ENCODE measurements at places on chromosomes 2 and 18. TPM values are rescaled to one million over a fixed set of nuclear protein-coding genes. Genes with fewer than 3 reads are reported as not detected.

Gene INPP5D
- total RNA-seq, result 8.2 TPM

Gene KLHL14
- 0.32 TPM for total RNA-seq

Gene IL1B
- total RNA-seq, result 4.2 TPM

Gene TUBB6
- 32.9 TPM for total RNA-seq

Gene RSAD2
- total RNA-seq, result 35.0 TPM

Gene ATP5MC3
- 324 TPM for total RNA-seq

Gene GDF7
- total RNA-seq, result 0.73 TPM

Gene ADRA2B
- 0.17 TPM for total RNA-seq

Gene TDRD15
- not detected for total RNA-seq

Gene SERPINB10
- not detected for total RNA-seq

Gene COL4A4
- total RNA-seq, result 0.44 TPM

Gene ACOXL
- total RNA-seq, result 0.87 TPM

Gene DSG1
- not detected for total RNA-seq

Gene TMEM169
- total RNA-seq, result 0.76 TPM

DNA sequence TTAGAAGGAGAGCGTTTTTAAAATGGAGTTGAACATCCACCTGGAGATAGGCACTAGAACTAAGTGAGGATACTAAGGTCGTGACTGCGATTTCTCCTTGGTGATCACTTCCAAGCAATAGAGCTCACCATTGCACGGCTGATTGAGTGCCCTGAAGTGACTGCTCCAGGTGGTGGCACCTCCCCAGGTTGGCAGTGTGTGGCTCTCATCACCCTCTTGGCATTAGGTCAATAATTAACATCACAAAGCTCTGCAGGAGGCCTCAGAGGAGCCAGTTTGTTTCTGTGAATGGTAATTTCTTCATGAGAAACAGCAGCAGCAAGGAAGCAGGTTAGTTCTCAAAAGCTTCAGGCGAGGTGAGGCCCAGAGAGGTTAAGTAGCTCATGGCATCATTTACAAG lies 259.6 kb downstream of the CLIP4 start:
- no peak for DNase-seq

DNA sequence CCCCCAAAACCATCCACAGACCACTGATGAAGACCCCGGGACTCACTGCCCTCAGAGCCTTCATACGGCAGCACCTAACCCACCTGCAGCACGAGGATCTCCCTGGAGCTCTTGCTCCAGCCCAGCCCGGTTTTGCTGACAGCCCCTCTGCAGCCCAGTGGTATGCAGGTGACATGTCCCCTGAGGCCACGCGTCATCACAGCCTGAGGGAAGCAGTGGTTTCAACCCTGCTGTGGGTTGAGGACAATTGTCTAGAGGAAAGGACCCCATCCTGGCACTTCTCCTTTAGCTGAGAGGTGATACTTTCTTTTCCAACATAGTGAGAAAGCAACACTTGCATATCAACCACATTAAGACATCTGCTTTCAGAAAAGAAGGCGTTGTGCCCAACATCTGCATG lies 134.0 kb downstream of the SEPTIN10 start:
- DNase-seq, result no peak

GRCh38 chr2:46164529-46165301 lies 132.5 kb upstream of the EPAS1 start:
- DNase-seq, result no peak

DNA sequence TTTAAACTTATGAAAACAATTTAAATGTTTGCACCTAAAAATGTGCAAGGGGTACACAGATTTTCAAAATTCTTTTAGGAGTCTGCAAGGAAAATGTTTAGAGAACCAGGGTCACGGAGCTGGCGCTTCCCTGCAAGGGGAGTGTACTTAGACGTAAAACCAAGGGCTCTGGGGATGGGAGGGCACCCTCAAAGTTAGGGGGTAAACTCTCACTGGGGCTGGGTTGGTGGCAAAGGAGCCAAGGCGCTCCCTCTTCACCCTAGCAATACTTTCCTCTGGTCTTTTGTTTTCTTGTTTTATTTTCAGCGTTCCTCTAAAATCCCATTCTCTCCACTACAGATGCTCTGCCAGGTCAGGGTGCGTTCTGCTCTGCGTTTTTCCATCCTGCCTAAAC lies 20.0 kb downstream of the TMEM247 start:
- DNase-seq, result no peak

DNA sequence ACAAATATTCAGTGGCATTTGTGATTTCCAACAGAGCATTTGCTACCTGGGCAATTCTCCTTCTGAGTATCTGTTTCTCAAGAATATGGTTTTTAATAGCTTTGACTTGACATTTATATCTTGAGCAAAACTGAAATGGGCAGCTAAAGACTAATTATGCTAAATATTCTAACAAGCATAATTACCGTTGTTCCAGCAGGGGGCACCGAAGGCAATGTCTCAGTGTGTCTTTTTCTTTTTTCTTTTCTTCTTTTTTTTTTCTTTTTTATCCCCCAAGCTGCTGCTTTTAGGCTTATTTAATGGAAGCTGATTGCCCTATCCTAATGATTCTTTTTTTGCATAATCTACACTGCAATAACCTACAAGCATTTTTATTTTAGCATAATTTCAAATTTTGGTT lies 138.9 kb upstream of the NABP1 start:
- DNase-seq, result no peak

DNA sequence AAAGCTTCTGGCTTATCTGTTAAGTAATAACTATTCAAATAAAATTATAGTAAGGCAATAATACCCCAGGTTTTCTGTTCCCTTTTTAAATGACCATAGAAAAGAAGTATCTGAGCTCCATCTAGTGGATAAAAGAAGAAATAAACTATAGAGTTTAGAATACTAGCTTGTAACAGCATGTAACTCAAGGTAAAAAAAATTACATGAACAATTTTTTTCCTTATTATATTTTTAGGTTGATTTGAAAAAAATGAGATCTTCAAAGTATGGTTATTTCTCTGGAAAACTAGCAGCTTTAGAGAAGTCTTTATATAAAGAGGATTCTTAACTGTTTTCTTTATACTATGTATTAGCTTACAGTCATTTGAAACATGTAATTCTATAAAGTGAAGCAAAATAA lies 58.1 kb downstream of the NCKAP1 start:
- DNase-seq, result no peak

- no peak for DNase-seq
These were observed 50.5 kb downstream of the CCDC85A start for GRCh38 chr2:56234241-56234640.

DNA sequence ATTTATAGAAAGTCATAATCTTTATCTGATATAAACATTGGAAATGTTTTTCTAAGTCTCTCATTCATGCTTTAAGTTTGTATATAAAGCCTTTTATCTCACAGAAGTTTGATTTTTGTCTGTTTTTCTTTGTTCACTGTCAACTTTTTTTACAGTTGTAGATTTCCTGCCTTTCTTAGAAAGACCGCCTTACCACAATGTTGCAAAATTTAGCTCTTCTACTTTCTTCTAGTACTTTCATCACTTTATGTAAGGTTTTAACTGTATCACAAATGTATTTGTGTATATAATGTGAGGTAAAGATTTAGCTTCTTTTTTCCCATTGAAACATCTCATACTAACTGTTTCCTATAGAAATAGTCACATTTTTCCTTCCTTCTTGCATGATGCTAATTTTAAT lies 136.1 kb downstream of the DNAH6 start:
- DNase-seq, result no peak

- DNase-seq, result no peak
These were observed 150.7 kb upstream of the RAB6C start for GRCh38 chr2:129828792-129829191.

- DNase-seq, result no peak
These were observed 86.3 kb upstream of the KCTD1 start for GRCh38 chr18:26634631-26635030.

GRCh38 chr2:172119089-172119488 lies 16.4 kb upstream of the DLX2 start:
- DNase-seq, result no peak

GRCh38 chr2:109467701-109468100 lies 146.1 kb downstream of the SEPTIN10 start:
- DNase-seq, result no peak

GRCh38 chr2:170455617-170456426 lies 259.3 kb upstream of the SP5 start:
- DNase-seq, result peak; percentile 42

- DNase-seq, result no peak
These were observed 67.0 kb downstream of the DGKD start for GRCh38 chr2:233421091-233421816.

- DNase-seq, result no peak
These were observed 253.8 kb downstream of the ATAD2B start for GRCh38 chr2:23673082-23673481.

DNA sequence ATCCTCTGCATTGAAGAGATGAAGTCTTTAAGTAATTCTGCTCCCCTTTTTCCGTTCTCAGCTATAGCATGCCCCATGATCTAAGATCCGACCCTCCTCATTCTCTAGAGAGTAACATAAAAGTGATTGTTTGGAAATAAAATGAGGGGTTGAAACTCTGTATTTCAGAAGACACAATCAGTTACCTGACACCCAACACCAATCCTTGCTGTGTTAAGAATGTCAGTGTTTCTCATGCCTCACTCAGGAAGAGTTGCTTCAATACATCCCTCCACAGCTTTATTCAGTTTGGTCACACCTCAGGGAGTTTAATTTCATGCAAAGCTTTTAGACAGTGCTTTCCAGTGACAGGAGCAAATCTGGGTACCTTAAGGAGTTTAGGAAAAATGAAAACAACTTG lies 49.9 kb upstream of the RBBP8 start:
- DNase-seq, result no peak

GRCh38 chr2:39432701-39433100 lies 4.4 kb downstream of the MAP4K3 start:
- no peak for DNase-seq

GRCh38 chr2:109724533-109725460 lies 69.3 kb upstream of the RGPD5 start:
- DNase-seq, result no peak

- no peak for DNase-seq
These were observed 19.0 kb upstream of the CPO start for GRCh38 chr2:206920310-206920709.

- DNase-seq, result no peak
These were observed 6.7 kb downstream of the LMAN1 start for GRCh38 chr18:59352250-59352855.

GRCh38 chr2:140986456-140986855 lies 1144.4 kb downstream of the LRP1B start:
- no peak for DNase-seq

DNA sequence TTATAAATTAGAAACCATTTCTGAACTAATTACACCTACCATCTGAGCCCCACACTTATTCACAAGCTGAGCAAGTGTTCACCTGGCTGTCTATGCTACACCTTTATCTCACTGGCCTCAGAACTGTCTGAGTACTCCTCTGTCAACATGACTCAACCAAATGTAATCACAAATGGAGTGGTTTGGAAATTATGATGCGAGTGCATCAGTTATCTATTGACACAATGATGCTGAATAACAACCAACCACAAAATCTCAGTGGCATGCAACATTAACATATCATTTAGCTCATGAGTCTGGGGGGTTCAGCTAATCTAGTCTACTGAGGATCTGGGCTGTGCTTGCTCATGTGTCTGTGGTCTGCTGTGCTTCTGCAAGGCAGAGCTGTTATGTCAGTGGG lies 184.2 kb upstream of the NXPH2 start:
- DNase-seq, result no peak

DNA sequence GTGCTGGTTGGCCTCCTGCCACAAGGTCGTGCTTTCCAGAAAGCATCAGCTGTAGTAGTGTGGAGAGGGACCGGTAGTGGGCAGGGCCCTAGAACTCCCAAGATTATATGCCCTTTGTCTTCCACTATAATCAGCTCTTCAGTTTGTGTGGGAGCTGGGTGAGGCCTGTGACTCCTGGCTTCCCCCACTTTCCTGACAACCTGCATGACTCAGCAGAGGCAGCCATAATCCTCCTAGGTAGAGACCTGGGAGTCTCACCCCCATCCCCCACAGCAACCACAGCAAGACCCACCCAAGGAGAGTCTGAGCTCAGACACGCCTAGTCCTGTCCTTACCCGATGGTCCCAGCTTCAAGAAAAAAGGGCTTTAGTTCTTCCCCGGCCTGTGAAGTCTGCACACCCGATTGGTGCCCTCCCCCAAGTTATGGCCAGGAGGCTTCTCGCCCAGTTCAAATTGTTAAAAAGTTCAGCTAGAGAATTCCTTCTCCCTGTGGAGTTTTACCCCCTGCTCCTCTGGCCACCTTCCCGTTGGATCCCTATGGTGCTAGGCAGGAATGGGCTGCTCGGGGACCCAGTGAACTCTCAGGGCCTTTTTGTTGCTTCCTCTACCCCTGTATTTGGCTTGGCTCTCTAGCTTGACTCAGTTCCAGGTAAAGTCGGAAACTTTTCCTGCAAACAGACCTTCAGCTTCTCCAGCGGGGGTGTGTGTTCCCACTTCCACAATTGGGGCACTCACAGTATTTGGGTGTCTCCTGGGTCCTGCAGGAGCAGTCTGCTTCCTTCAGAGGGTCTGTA lies 57.8 kb upstream of the FAM237A start:
- DNase-seq, result no peak

DNA sequence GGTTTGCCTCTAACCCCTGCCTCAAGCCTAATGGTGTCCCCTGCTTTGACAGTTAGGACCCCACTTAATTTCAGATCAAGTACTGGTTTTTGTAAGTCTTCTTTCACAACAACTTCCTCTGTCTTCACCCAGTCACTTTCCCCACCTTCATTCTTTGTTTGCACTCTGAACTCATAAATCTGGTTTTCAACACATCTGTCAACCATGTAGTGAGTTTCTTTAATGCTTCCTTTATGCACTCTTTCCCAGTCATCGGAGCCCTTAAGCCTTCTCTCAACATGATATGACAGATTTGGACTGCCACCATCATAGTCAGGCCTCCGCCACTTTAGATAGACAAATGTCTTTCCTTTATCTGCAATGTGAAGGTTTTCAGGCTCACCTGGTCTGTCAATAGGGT lies 109.1 kb downstream of the PLEKHA3 start:
- DNase-seq, result no peak

DNA sequence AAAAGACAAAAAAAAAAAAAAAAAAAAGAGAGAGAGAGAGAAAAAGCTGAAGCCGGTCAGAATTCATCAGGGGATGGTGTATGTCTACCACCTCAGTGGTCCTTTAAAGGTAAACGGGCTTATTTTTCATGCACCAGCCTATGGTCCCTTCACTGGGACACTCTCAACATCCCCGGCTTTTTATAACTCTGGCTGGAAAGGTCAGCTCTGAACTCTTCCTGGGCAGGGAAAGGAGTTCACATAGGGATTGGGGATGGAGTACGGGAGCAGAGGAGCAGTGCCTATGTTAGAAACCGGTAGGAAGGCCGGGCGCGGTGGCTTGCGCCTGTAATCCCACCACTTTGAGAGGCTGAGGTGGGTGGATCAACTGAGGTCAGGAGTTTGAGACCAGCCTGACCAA lies 10.3 kb upstream of the MALT1 start:
- no peak for DNase-seq

- DNase-seq, result no peak
These were observed 101.1 kb downstream of the CTIF start for GRCh38 chr18:48639772-48640432.

DNA sequence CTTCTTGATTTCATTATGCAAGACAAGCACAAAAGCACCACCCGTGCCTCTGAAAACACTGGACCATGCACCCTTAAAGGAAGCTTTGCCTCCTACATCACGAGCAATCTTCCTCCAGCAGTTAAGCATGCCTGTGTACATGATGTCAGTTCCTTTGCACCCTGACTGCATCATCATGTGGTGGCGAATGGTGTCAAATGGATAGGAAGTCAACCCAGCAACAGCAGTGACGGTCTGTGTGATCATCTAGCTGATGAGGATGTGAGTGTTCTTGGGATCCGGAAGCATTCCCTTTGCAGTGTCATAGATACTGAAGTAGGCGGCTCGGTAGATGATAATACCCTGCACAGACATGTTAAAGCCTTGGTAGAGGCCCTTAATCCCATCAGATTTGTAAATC lies 240.7 kb upstream of the FAM98A start:
- DNase-seq, result no peak

Measured in mucosa of descending colon (tissue), 3 donors.